ENCODE measurements at places on chromosomes 16 and 17.

- no peak for DNase-seq
Measured at GRCh38 chr17:56653877-56654276, 60.4 kb downstream of the NOG start.

DNA sequence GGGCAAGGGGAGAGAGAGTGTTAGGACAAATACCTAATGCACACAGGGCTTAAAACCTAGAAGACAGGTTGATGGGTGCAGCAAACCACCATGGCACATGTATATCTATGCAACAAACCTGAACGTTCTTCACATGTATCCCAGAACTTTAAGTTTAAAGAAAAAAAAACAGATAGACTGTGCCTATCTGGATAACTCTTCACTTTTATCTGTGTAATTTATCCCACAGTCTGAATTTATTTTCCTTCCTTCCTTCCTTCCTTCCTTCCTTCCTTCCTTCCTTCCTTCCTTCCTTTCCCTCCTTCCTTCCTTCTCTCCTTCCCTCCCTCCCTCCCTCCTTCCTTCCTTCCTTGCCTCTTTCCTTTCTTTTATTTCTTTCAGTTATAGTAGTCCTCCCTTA, 370.7 kb downstream of the CDH8 start:
- no peak for DNase-seq

DNA sequence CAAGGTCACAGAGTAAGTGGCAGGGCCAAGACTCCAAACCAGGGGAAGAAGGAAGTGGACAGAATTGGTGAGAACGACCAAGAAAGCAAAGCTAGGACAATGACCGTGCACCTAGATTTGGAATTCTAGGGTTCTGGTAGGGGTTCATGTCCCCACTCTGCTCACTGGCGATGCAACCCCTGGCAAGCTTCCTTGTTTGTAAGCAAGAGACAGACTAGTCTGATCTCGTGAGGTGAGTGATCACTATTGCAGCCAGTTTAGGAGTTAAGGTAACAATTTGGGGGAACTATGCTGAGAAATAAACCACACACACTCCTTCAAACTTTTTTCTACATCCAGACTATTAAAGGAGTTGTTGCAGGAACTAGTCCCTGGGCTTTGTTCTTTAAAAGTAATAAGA, 48.1 kb downstream of the XPO6 start:
- DNase-seq, result no peak

GRCh38 chr16:86337581-86338402, 172.5 kb upstream of the FOXF1 start:
- no peak for DNase-seq

- no peak for DNase-seq
Measured at GRCh38 chr17:80882323-80882722, 109.3 kb upstream of the CHMP6 start.

GRCh38 chr17:4938688-4939545, 929 bp downstream of the SLC25A11 start:
- DNase-seq, result no peak

GRCh38 chr17:45042346-45043120, 8.9 kb downstream of the DCAKD start:
- DNase-seq, result no peak

- DNase-seq, result no peak
Measured at GRCh38 chr16:74748616-74749026, 26.0 kb downstream of the FA2H start.

- DNase-seq, result no peak
Measured at GRCh38 chr17:17500999-17501605, 4.9 kb upstream of the RASD1 start.

GRCh38 chr16:50335196-50335958, 33.4 kb downstream of the BRD7 start:
- DNase-seq, result no peak

DNA sequence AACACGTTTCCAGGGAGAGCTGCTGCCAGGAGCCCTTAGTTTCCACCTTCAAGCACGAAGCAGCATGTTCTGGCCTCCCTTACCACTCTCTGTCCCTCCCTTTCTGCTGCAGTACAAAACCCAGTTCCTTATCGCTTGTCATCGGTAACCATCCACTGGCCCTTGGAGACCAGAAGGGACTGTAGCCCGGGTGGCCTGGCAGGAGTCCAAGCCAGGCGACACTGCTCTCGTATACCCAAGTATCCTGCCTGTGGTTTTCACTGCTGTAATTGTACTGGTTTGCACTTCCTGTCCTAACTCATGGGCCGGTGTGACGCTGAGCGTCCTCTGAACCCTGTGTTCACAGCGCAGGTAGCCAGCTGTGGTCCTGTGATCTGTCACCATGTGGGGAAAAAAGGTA, 81.1 kb downstream of the MAF start:
- no peak for DNase-seq

DNA sequence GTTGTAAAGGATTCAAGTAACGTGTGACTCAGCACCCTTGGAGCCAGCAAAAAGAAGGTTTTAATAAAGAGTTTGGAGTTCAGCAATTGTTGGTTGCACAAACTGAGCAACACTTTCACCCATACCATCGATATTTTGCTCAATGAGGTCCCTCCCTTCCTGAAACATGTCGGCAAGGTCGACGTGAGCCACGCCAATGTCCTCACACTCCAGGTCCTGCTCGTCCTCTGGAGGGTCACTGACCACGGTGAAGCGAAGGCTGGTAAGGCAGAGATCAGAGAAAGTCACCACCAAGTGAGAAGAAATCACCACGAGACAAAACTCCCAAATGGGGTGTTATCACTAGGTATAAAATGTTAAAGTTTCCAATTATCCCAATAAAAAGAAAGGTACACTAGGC, 98.3 kb downstream of the RPGRIP1L start:
- DNase-seq, result no peak

Measured in ascending aorta (tissue), 2 donors.